ENCODE measurements at places on chromosomes 11 and 22. TPM values are rescaled to one million over a fixed set of nuclear protein-coding genes. Genes with fewer than 3 reads are reported as not detected.

Gene TUT1
- total RNA-seq, result 2.4 TPM

Gene SYCE3
- not detected for total RNA-seq

Gene XKR3
- 9.4 TPM for total RNA-seq

Gene FERMT3
- 14.2 TPM for total RNA-seq

Gene TMEM86A
- total RNA-seq, result 4.3 TPM

Gene PRDM10
- 1.9 TPM for total RNA-seq

DNA sequence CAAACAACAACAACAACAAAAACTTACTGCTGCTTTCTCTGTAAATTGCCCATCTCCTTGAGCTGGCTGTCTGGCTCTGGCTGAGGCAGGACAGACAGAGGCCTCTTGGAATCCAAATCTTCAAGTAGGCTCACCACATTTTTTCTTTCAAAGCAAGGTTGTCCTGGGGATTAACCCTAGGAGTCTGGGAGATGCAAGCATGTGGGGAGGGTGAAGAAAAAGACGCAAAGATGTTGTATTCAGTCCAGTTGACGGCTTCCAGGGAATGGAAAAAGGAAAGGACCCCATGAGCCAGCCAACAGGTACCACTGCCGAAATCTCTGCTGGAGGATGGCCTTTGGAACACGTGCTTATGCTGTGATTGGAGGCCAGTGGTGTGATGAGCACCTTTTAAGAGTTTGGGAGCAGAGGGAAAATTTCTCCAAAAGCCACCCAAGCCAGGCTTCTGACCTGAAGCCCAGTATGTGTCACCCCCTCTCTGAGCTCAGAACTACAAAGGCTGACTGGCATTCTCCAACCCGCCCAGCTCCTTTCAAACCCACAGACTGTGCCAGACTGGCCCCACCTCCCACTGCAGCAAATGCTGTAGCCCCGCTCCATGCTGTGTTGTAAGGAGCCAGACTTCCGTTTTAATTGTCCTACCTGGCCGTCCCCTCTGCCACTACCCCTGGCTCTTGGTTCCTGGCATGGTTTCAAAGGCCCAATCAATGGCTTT lies 10.8 kb downstream of the BLID start:
- DNase-seq, result peak; percentile 57

DNA sequence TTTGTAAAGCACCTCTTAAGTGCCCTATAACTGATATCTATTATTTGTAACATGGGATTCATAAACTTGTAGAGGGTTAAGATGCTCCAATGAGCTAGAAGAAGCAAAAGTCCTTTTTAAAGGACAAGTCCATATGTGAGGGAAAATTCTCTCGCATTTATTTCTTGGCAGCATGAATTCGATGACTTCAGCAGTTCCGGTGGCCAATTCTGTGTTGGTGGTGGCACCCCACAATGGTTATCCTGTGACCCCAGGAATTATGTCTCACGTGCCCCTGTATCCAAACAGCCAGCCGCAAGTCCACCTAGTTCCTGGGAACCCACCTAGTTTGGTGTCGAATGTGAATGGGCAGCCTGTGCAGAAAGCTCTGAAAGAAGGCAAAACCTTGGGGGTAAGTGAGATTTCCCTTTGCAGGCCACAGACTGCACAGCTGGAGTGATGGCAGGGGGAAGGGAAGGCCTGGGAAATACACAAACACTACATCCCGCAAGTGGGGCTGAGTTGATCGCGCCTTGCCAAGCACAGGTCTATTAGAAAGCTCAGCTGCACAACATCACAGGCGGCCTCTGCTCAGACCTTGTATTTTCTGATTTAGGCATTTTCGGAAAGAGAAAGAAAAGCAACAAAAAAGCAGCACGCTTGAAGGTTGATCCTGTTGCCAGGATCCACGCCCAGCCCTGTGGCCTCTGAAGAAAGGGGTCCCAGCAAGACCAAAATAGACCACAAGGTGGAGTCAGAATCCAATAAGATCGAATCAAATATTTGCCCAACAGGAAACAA lies 1.5 kb downstream of the MS4A8 start:
- DNase-seq, result peak; percentile 25

DNA sequence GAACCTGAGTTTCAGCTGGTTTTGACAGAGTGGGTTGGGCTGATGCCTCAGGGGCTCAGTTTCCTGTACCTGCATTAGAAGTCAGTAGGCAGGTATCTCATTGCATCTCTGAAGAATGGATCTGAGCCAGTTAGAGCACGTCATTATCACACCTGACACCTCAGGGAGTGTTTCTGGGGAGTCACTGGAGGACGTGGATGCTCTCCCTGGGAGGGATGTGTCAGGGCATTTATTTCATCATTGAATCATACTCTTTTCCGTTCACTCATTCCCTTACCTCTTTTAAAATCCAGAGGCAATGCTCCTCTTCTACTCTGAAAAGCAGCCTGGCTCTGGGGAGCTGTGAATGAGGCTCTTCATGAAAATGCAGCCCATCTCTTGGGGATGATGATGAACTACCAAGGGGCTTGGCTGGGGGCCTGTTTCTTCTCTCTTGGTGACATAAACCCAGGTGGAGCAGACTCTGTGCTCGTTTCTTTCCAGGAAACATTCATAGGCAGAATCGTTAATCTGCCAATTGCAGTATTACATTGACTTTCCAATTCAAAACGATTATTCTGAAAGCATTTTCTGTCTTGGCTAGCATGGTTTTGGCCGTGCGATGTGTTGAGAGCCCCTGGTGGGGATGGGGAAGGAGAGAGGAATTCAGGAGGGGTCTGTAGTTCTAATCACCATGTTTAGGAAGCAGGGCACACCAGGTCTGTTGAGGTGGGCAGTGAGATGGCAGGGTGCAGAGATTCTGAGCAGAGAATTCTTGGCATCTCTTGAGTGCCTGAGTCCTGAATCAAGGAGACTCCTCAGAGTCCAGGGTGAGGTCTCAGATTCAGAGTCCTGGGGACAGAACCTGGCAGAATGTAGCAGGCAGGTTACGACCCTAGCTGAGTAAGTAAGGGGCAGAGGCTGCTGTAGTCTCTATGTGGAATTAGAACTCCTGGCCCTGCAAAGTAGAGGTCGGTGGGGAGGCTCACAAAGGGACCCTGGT lies 12.6 kb downstream of the PARVA start:
- no peak for DNase-seq

DNA sequence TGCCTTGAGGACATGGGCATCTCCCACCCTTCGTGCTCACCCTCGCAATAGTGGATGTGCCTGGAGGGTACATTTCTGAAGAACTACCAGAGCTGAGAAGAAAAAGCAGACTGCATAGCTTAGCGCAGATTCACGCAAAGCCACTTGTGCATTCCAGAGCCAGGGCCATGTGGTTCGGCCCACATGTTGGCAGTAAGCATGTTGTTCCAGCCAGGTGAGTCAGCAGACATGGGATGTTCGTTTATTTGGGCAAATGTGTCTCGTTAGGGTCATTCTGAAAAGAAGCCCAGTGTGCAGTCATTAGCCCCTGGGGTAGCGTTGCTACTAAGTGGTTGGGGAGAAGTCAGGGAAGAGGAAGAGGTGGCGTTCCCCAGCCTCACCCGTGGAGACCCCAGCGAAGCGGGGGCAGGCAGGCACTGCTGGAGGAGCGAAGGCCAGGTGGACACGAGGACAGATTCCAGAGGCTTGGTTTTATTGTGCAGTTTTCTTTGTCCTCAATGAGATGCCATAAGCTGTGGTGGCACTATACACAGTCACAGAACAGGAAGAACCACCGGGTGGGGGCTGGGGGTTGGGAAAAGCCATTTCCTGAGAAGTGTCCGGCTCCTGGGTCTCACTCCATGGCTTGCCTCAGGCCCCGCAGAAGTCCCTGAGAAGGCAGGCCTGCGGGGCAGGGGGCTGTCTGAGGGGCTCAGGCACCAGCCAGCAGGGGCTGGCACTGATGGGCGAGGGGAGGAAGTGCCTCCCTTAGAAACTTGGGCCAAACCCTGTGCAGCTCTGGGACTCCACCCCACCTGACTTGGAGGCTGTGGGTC lies 5.0 kb downstream of the THY1 start:
- DNase-seq, result peak; percentile 65

- no peak for DNase-seq
Observed at GRCh38 chr11:62444835-62445234, 26.0 kb downstream of the SCGB1A1 start.

DNA sequence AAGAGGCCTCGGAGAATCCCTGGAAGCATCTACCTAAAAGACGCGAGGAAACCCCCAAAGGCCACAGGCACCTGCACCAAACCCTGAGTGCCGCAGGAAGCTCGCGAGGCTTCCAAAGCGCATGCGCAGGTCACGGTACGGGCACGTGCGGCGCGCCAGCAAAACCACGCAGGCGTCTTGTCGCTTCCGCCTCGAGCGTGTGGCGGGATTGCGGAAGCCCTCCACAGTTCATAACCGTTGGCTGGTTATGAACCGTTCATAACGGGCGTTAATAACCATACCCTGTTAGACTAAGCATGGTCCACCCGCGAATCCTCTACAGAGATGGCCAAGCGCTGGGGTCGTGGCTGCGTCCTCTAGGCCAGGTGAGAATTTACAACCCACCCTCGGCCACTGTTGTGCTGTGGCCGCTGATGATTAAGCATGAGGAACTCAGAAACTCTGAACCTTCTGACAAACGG lies 46.4 kb downstream of the MORC2 start:
- DNase-seq, result peak; percentile 62

- no peak for DNase-seq
Observed at GRCh38 chr22:46612341-46612903, 7.8 kb upstream of the GRAMD4 start.

DNA sequence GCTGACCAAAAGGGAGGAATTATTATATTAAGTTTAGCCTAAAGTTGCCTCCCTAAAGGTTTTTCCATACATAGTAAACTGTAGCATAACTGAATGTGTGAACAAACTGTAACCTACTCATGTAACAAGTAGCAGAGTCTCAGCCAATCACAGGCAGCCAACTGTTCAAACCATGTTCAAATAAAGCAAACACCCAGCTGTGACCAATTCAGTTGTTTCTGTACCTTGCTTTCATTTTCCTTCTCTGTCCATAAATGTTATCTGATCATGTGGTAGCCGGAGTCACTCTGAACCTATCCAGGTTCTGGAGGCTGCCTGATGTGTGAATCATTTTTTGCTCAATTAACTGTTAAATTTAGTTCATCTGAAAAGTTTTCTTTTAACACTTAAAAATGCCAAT lies 373.5 kb downstream of the GUCY1A2 start:
- no peak for DNase-seq

DNA sequence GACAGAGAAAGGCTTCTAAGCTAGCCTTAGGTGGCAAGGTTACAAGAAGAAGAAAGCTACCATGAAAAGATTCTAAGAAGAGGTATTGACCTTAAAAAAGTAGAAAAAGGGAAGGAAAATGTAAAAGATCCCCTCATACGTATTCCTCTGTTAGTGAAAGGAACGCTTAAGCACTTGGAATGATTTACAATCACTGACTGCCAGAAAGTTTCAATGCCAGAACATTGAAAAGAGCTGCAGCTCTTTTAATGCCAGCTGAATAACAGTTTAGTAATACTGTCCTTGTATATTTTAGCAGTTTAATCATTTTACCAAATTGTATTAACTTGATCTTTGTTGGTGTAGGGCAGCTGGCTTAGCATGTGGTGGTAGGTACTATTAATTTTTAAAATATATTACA lies 650.7 kb downstream of the FAM181B start:
- no peak for DNase-seq

DNA sequence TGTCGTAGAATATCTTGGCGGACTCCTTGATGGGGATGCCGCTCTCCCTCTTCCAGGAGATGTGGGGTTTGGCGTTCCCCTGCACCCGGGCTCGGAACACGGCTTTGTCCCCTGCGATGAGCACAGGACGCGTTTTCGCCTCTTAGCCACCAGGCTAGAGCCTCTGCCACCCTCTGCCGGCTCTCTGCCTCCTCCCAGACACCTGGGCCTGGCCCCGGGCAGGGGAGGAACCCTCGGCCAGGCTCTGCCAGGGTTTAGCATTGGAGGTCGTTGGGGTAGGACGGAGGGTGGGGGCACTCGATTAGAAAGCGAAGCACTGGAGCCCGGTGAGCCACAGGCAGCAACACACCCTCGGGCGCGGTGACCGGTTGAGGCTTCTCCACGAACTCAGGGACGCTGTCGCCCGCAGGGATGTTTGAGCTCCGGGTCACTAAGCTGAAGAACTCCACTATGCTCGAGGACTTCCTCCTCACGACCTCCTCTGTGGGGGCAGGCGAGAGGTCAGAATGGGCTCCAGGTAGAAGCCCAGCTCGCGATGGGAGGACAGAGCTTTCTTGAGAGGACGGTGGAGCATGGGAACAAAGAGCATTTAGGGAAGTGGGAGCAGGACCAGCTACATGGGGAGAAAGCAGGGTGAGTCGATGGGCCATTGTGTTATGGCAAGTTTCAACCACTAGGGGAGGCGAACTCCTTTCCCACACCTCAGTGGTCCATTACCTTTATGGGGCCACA lies 4.3 kb downstream of the IGSF22 start:
- DNase-seq, result peak; percentile 52

DNA sequence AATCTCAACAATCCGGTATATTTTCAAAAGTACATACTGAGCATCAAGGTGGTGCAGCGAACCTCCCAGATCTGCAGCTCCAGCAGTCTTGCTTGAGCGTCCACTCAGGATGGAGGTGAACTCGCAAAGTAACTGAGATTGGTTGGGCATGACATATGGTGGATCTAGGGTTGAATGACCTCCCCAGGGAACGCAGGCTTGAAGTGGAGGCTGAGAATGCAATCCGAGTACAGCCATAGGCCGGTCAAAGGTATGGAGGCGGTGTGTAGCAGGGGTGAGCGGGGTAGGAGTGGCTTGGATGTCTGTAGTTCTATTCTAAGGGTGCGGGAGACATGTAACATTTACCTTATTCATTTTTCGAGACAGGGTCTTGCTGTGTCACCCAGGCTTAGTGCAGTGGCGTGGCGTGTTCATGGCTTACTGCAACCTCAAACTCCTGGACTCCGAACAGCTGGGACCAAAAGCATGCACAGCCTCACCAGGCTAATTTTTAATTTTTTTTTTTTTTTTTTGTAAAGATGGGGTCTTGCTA lies 631 bp upstream of the C22orf39 start:
- DNase-seq, result peak; percentile 64

DNA sequence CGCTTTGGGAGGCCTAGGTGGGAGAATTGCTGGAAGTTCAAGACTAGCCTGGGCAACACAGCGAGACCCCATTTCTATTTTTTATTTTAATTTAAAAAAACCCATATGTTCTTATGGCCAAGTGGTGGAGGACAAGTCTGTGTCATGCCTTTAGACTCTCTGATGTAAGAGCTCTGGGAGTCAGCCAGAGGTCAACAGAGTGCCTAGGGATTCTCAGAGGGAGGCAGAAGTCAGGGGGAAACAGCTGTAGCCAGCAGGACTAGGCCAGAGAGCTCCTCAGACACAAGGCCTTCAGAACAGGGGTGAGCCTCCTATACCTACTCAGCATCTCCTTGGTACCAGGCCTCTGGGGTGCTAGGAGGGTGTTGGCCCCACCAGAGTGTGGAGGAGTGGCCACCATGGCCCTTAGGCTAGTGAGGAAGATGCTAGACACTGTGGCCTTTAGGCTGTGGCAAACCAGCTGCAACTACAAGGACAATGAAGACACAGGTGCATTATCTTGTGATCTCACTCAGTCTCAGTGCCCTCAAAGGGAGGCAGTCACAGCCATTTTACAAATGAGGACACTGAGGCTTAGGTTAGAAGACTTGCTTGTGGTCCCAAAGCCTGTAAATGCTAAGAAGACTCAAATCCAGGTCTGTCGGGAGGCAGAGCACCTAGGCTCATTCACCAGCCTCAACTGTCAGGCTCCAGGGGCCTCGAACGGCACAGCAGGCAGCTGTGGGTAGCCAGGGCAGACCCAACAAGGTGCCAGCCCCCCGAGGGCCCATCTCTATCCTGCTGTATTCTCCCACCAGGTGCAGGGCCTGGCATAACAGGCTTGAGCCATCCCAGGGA lies 5.0 kb downstream of the ZP1 start:
- peak; percentile 47 for DNase-seq
